WERI-Rb-1 (cell line): ENCODE measurements at places on chromosomes 5 and 9.

DNA sequence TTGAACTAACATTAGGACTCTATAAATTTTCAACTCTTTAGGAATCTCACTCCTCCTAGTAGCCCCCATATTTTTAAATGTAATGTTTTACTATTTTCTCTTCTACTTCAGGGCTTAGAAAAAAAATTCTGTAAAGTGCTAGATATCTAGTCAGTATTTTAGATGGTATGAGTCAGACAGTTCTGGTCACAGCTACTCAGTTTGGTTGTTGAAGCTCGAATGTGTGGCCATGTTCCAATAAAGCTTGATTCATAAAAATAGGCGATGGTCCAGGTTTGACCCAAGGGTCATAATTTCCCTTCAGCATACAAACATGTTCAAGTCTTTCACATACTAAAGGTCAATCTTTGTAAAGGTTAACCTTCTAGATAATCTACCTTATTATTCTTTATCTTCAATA is 566.0 kb upstream of the CDH18 start:
- DNase-seq, result no peak

DNA sequence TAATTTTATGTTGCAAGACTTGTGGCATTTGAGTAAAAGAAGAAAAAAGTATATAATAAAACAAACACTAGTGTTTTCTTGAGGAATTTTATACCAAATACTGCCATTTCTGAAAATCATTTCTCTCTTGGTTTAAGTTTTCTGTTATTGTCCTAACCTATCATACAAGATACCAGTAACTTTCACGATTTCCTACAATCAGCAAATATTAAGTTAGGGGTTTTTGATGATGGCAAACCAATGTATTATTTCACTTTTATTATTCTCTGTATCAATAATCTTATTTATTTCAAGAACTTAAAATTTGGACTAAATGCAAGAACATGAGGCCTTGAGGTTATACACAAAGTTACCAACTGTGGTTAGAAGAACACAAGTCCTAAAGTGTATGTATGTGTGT is 109.0 kb upstream of the VCAN start:
- no peak for DNase-seq

DNA sequence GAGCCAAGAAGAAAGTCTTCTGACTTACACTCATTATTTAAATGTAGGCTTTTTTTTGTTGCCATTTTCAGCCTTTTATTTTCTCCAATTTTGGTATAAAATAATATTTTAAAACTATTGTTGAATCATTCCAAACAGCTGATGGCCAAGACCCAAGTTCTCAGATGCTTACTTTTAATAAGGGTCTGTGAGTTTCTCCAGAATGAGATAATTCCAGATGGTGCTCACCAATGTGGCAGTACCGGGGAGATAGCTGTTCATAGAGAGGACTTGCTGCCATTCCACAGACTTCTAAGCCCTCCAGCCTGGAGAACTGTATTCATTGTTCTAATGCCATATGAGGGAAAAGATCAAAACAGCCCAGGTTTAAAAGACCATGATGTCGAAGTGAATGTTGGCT is 5.3 kb upstream of the C1QTNF2 start:
- DNase-seq, result no peak

DNA sequence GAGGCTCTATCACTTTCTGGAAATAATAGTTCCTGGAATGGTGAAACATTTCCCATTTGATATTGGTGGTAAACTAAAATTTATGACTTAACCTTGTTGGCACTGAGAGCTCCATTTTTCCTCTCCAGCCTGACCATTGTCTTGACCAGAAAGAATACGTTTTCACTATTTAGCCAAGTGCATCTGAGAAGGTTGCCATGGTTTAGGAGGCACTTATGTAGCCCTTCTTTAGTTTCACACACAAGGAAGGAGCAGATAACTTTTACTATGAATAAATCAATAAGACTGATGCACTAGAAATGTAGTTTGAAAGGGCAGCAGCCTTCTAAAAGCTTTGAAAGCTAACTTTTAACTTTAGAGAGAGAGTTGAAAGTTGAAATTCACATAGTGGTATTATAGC is 1045.5 kb upstream of the CDH6 start:
- DNase-seq, result no peak

DNA sequence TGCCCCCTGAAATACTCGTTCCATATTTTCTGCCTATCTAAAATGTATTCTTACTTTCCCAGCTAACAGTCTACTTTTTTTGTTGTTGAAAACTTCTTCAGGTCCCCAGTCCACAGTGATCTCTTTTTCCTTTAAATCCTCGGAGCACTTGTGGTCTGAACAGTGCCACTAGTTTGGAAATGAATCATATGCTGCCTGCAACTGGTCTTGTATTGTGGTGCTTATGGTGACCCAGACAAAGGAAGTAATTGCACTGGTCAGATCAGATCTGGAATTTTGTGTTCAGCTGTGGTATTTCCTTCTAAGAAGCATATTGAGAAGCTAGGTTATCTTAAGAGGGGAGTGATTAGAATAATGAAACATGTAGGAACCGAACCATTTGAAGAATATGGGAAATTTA is 2.9 kb downstream of the UNC13B start:
- no peak for DNase-seq

- no peak for DNase-seq
Measured at GRCh38 chr5:138890644-138891043, 15.5 kb upstream of the LRRTM2 start.

DNA sequence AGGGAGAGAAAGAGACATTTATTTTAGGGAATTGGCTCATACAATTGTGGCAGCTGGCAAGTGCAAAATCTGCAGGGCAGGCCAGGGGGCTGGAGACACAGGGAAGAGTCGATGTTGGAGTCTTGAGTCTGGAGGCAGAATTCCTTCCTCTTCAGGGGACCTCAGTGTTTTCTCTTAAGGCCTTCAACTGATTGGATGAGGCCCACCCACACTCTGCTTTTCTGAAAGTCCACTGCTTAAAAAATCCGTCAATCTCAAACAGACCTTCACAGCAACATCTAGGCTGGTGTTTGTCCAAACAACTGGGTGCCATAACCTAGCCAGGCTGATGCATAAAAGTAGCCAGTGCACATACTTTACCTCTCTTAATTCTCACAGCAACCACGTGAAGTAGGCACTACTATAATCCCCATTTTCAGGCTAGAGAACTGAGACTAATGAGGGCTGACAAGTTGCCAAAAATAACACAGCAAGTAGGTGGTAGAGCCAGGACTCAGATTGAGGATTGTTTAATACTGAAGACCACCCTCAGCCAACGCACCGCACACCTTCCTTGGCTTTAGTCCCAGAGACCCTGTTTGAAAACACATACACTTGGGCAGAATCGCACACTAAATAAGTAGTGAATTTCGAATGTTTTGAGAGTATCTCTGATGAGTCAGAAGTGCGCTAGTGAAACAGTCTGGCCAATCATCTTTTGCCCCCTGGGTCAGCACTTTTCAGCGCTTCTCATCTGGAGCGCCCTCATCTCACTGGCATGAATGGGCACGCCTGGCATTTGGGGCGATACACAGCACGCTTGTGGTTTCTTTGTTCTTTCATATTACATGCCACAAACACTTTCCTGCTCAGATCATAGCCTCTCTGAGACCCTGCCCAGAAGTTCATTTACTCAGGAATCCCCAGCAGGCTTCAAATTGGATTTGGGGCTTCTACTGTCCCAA is 591.4 kb downstream of the CCDC171 start:
- DNase-seq, result no peak

GRCh38 chr5:171975877-171976667 is 30.4 kb downstream of the FBXW11 start:
- no peak for DNase-seq

DNA sequence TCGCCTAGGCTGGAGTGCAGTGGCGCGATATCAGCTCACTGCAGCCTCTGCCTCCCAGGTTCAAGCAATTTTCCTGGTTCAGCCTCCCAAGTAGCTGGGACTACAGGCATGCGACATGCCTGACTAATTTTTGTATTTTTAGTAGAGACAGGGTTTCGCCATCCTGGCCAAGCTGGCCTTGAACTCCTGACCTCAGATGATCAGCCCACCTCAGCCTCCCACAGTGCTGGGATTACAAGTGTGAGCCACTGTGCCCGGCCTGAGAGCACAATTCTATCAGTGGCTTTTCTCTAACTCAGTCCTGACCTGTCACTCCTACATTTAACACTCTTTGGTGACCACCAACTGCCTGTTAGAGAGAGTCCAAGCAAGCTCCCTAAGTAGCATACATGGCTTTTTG is 82.7 kb upstream of the SPOCK1 start:
- DNase-seq, result no peak

GRCh38 chr9:97895695-97896332 is 26.5 kb downstream of the TRMO start:
- peak; percentile 64 for DNase-seq

- no peak for DNase-seq
Measured at GRCh38 chr9:136646827-136647711, 15.6 kb upstream of the EGFL7 start.

DNA sequence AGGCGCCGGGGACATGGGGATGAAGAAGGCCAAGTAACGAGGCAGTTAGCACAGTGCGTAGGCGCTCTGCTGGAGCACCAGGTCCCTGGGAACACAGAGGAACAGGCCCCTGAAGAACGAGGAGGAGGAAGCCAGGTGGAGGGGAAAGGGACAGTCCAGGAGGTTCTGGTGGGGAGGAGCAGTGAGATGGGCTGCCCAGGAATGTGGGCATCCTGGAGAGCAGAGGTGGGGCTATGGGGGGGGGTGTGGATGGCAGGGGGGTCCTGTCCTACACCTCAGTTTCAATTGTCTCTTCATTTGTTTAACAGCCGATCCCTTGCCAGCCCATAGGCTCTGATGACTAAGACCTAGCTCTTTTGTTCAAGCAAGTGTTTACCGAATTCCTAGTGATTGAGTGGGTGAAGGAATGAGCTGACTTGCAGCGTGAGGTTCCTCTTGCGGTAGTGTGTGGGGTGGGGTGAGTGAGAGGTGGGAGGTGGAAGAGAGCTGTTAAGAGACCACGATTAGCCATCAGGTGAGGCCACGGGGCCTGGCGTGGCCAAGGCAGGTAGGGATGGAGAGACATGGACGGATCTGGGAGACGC is 8.4 kb upstream of the PHYHD1 start:
- no peak for DNase-seq

- no peak for DNase-seq
Measured at GRCh38 chr5:168314735-168315411, 23.4 kb downstream of the WWC1 start.

DNA sequence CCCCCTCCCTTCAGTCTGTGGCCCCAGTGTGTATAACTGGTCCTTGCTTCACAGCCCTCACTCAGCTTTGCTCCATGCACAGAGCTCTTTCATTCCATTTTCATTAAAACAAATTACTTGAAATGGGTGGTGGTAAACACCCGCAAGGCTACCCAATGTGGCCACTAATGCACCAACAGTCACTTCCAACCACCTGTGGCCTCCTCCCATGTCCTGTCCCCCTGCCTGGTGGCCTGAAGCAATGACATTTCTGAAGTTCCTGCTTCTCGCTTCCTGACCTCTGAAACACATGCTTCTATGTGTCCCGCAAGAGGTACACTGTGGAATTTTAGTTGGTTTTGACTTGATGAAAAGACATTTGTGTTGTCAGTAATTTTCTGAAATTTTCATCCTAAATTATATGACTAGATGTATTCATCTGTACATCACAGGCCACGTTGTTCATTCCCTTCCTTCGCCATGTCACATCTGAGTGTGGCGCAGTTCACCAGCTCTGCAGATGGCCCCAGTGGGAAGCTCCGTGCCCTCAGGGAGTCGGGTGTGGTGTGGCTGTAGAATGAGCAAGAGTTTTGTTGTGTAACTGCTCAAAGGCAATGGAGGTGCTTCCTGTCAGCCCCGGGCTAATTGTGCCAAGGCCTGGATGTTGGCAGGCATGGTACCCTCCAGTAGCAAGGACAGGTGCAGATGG is 9.6 kb downstream of the ROPN1L start:
- no peak for DNase-seq

- DNase-seq, result no peak
Measured at GRCh38 chr5:159132429-159133040, 32.8 kb upstream of the EBF1 start.

DNA sequence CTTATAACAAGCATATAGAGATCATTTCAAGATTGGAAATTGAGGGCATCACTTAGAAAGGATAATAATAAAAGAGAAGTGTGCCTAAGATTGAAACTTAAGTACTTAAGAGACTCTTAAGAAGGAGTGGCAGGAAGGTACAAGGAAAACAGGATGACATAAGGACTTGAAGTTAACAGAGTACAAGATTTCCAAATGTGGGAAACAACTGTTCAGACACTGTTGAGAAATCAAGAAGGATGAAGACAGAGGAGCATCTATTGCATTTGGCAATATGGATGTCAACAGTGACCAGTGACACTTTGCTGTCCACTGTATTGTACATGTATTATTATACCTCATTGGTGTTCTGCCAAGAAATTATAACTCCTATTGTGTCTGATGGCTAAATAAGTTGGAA is 157.8 kb upstream of the PTGER4 start:
- DNase-seq, result no peak

DNA sequence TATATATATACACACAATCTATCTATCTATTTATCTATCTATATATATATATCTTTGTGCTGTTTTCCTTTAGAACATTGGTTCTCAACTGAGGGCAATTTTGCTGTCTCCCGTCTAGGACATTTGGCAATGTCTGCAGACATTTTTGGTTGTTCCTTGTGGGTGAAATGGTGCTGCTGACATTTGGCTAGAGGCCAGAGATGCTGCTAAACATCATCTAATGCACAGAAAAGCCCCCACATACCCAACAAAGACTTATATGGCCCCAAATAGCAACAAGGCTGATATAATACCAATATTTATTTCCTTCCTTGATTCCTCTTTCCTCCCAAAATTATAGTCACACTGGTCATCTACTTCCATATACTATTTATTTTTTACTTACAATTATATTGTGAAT is 197.5 kb downstream of the TRPM3 start:
- no peak for DNase-seq

DNA sequence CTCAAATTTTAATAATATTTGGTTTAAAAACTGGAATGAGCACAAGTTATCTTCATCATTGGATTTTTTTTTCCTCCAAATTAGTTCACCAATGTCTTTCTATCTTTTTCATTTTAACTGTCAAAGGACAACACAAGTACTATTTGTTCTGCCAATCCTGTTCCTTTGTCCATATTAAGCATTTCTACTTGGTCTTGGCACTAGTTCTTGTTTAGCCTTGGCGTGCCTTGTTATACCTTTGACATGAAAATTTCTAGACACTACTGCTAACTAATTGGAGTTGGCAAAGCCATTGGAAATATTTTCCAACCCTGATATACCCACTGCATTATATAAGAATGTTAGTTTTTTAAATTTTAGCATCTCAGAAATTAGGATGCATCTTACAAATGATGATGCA is 3.8 kb downstream of the SPINK6 start:
- DNase-seq, result no peak

GRCh38 chr5:136905571-136905970 is 540.2 kb upstream of the TRPC7 start:
- DNase-seq, result no peak

- DNase-seq, result no peak
Measured at GRCh38 chr9:20070336-20070735, 281.5 kb upstream of the SLC24A2 start.

DNA sequence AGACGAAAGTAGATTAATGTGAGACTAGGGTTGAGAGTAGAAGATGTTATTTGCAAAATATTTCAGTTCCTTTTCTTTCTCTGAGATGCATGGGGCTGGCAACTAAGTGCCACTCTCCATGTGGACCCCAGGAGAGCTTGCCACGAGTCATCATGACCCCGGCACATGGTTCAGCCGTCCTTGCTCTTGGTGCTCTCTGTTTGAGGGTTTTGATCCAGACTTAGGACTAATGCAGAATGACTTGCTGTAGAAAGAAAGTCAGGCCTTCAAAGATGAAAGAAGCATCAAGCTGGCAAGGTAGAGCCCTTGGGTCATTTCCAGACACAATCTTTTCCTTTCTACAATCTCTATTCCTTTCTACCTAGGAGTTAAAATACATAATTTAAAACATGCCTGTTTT is 84.7 kb downstream of the RASGRF2 start:
- no peak for DNase-seq
